ENCODE measurements at places on chromosomes 7 and 10.
A peak's percentile ranks its signal among the peaks of the same experiment; 100 is the strongest.

DNA sequence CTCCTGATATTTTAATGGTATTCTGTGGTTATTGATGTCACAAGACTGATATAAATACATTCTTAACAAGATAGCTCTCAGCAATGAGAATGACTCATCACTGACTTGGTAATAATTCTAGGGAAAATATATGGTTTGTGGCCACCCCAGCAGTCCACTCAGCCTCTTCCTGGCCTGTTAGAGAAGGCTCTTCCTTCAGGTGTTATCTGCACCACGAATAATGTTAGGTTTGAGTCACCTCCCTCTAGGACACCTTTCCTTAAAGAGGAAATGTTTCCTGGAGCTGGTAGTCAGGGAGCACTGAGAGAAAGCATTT is 163.3 kb downstream of the SVIL start:
- DNase-seq: no peak

- peak; percentile 36 for DNase-seq
Measured at GRCh38 chr10:123154711-123155505, 706 bp downstream of the BUB3 start.

DNA sequence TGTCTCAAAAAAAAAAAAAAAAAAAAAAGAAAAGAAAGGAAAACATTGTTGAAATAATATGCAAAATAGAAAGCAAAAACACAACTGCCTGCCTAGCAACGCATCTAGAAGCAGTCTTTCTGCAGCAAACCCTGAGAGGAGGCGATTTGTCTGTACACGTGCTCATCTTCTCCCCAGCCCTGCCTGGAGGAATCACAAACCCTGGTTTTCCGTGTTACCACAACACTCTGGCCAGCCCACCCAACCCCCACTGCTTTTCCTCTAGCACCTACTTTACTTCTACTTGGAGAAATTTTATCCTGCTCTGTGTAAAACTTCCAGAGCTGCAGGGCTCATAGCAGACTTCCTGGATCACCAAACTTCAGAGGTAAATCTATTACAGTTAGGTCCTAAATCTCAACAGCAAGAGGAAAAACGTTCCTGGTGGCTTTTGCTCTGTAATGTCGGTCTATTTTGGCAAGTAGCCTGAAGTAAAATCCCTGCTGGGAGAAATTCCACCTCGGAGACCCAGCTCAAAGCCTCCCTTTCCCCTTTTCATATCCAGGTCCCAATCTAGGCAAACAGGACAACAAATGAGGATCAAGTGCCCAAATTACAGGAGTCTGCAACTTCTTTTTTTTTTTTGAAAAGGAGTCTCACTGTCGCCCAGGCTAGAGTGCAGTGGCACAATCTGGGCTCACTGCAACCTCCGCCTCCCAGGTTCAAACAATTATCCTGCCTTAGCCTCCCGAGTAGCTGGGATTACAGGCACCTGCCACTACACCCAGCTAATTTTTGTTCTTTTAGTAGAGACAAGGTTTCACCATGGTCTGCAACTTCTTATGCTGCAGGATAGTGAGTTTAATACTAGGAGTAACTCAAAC is 91.6 kb downstream of the DNMBP start:
- DNase-seq: no peak

- DNase-seq: no peak
Measured at GRCh38 chr7:30694218-30694745, 12.0 kb upstream of the CRHR2 start.

GRCh38 chr10:122348512-122348911 is 26.0 kb upstream of the PLEKHA1 start:
- DNase-seq: peak; percentile 15

DNA sequence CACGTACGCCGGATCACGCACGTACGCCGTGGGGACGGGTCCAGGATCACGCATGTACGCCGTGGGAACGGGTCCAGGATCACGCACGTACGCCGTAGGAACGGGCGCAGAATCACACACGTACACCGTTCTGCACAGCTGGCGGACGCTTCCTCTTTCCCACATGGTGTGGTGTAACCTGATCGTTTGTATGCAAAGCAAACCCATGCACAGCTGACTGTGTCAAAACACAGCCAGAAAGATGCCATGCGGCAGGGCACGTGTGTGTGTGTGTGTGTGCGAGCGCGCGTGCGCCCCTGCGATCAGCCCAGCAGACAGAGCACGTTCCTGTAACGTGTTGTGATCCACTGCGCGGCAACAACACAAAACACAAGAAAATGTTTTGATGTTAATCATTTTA is 573.6 kb downstream of the DNAJB6 start:
- no peak for DNase-seq

DNA sequence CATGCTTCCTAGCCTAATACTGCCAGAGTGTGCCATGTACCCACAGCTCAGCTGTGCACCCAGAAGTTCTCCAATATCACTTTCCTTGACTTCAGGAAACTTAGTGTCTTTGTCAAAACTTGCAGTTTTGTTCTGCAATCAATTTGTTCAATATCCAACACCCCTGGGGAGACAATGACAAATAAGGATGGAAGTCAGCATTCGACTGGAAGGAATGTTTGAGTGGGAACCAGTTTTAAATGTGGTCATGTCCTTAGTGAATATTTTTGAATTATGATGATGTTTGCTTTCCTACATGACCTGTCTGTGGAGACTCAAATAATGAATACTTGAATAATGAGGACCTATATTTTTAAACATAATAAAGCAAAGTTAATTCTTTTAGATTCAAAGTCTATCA is 112.0 kb downstream of the ANK3 start:
- no peak for DNase-seq
